ENCODE measurements at places on chromosomes 12 and 14.

DNA sequence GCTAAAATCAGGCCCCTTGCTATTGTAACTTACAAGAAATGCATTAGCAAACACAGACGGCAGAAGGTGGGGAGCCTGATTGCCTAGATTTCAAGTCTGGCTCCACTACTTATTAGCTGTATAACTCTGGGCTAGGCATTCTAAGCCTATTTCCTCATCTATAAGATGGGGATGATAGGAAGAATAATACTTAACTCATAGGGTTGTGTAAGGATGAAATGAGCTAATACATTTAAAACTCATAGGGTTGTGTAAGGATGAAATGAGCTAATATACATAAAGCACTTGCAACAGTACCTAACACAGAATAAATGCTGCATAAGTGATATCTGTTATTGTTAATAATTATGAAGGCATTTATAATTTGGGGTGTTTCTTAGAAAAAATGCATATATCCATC lies 60.1 kb upstream of the DIO2 start:
- no peak for DNase-seq

GRCh38 chr12:129887101-129887500 lies 16.7 kb downstream of the TMEM132D start:
- DNase-seq: peak; percentile 43

DNA sequence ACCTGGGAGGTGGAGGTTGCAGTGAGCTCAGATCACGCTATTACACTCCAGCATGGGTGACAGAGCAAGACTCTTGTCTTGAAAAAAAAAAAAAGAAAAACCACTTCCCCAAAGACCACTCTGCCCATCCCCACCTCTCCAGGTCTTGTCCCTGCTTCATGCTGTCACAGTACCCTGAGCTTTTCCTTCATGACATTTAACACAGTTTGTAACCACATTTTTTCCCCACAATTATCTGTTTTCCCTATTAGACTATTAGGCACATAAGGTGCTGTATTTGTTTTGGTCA lies 6.9 kb downstream of the HECTD1 start:
- DNase-seq: no peak

GRCh38 chr14:68696721-68697495 lies 96.0 kb downstream of the ZFP36L1 start:
- DNase-seq: no peak

- DNase-seq: peak; percentile 53
Measured at GRCh38 chr14:95701846-95702221, 12.1 kb downstream of the TCL1A start.

DNA sequence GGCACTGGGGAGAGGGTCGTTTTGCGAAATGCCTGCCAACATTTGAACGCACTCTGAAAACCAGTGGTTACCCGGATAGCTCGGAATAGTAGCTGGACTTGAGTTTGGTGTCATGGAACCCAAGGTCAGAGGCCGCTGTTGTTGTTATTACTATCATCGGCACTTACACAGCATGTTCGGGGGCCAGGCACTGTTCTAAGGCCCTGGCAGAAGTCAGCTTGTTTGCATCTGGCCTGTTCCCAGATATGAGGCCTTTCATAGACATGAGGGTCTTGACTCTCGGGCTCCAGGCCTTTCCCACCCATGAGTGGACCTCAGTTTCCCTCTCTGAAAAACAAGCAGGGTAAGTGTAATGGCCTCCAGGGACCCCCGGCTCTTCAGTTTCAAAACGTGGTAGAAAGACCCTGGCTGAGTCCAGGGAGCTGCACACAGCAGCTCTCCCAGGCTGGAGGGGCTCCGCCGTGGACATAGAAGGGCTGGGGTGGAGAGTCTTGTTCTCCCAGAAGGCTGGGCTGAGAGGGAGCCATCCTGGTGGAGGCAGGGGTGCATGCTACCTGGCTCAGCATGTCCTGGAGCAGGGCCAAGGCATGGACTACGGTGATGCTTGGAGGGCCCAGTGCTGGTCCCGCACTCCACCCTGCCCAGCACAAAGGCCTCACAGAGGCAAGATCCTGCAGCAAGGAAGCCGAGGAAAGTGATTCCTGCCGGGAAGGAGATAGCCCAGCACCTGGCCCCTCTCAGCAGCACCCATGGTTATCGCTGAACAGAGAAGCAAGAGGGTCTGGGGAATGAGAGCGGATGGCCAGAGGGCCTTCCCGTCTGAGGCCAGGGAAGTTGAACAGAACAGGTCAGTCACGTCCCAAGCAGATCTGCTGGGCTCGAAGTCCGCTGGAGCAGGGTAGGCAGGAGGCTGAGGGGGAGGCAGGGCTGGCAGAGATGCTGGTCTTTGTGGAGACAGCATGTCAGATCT lies 63.5 kb upstream of the C14orf180 start:
- no peak for DNase-seq

- no peak for DNase-seq
Measured at GRCh38 chr14:61125041-61125866, 144.2 kb downstream of the SLC38A6 start.

- no peak for DNase-seq
Measured at GRCh38 chr12:47071241-47071852, 8.1 kb upstream of the PCED1B start.
